Cortex of kidney (tissue), 1 donor: ENCODE measurements at places on chromosomes 11 and 22.
A peak's percentile ranks its signal among the peaks of the same experiment; 100 is the strongest.

DNA sequence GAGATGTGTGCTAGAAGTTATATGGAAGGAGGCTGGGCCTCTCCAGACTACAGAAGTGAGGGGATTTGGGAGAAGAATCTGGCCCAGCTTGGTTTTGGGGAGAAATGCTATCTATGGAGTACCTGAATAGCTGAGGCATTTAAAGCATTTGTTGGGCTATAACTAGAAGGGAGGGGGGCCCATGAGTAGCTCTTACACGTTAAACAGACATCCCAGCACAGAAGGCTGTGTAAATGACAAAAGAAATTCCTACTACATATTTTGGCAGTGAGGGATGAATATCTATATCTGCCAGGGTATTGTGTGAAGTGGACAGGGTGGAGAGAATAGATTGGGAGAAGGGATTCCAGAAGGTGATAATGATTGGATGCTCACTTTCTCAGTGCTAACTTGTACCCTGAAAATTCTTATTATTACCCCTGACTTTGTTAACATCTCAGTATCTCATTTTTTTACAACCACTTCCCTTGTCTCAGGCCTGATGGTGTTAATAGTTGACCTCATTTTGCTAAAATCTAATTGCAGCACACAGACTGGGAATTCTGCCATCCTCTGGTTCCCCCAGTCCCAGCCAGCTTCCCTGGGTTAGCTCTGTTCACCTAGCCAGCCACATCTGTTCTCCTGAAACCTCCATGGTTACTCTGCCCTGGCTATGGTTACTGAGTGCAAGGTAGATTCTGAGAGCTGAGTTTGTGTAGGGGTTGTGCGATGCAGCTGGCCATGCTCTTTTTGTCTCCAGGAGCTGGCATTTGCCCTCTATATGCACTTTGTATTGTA is 28.8 kb upstream of the RRM1 start:
- no peak for DNase-seq

- DNase-seq, result no peak
These were observed 478.4 kb downstream of the BRD1 start for GRCh38 chr22:49349181-49349835.

GRCh38 chr11:66625041-66625751 is 8.8 kb downstream of the RBM14 start:
- no peak for DNase-seq

- DNase-seq, result no peak
These were observed 452.3 kb downstream of the RAB38 start for GRCh38 chr11:87722756-87723565.

- no peak for DNase-seq
These were observed 11.3 kb downstream of the RRM1 start for GRCh38 chr11:4105916-4106315.

GRCh38 chr22:35384527-35384926 is 3.6 kb downstream of the HMOX1 start:
- DNase-seq, result no peak

DNA sequence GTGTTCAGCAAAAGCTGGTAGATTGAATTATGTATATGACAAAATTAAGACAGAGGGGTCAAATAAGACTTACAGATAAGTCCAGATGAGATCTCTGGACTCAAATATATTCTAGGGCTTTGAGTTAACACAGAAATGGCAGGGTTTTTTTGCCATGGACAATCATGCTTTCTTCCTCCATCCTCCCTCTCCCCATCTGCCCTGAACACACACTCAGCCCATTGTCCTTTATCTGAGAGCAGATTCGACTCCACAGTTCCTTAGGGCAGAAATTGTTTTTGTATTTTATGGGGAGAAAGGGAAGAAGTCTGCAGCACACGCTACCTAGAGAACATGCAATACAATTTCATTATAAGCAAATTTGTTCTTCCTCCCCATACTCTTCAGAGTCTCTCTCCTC is 86.8 kb downstream of the SLC1A2 start:
- no peak for DNase-seq

DNA sequence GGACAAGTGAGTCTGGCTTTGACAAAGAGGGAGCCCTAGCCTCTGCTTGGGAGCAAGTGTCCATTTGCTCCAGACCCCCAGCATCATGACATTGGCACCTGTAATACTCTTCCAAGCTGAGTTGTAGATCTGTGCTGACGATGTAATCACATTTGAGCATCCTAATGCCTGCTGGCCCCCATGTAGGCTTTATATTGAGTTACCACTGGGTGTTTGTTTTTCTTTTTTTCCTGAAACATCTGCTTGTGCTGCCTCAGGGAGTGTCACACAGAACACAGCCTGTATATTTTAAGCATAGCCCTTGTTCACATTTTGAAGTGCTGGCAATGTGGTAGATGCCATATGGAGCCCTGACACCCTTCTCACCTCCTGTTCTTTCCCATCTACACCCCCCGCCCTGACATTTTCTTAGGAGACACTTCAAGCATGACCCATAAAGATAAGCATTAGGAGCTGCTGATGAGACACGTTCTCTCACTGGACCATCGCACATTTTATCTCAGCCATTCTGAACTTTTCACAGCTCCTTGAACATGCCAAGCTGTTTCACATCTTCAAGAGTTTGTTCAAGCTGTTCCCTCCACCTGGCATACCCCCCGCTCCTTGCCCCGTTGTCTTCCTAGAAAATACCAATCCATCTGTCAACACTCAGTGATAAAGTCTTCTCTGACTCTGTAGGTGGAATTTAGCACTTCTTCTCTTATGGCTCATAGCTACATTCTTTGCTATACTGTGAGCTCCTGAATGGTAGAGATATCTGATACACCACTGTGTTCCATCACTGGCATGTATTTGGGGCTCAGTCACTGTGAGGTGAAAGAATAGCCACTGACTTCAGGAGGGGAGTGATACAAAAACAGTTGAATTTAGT is 128.7 kb downstream of the TRIM44 start:
- DNase-seq, result no peak

- no peak for DNase-seq
These were observed 428 bp downstream of the CDKN1C start for GRCh38 chr11:2885017-2885677.

GRCh38 chr11:17590463-17590862 is 43.4 kb downstream of the OTOG start:
- DNase-seq, result no peak

DNA sequence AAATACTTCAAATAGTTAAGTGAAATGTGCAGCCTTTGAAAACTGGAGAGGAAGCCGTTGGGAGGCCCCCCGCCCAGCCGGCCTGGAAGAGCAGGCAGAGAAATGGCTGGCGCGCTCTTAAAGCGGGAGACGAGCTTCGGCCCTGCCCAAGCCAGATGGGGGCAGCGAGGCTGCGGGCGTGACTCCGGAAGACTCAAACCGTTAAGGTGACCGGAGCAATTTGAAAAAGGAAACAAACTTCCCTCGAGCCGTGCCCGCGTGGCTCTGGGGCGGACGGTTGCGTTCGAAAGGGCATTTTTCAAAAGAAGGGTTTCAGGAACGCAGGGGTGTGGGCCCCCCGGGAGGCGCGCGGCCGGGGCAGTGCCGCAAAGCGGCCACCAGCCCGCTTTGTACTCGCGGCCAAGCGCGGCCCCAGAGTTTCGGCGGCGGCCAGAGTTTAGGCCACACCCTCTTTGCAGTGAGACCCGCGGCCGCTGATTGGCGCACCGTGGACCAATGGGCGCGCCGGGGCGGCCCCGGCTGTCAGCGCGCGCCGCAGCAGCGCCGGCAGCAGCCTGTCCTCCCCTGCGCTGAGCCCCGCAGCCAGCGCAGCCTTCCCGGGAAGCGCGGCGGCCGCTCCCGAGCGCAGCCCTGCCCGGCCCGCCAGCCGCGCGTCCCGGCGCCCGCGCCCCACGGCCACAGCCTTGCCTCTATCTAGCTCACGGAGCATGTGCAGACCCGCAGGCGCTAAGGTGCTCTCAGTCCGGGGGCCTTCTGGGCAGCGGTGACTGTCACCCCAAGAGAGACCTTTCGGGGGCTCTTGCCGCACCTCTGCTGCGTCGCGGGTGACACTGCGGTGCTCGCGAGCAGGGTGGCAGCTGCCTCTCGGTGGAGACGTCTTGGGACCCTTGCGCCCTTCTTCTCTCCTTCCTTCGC is at the start of gene NAV2:
Gene NAV2 (plus strand): TSS at position 557 of the 915 bp plus-strand sequence. CDS start 859 bp downstream, outside the sequence.
- peak; percentile 37 for DNase-seq

- no peak for DNase-seq
These were observed 129.3 kb downstream of the FBXO7 start for GRCh38 chr22:32603651-32604540.

DNA sequence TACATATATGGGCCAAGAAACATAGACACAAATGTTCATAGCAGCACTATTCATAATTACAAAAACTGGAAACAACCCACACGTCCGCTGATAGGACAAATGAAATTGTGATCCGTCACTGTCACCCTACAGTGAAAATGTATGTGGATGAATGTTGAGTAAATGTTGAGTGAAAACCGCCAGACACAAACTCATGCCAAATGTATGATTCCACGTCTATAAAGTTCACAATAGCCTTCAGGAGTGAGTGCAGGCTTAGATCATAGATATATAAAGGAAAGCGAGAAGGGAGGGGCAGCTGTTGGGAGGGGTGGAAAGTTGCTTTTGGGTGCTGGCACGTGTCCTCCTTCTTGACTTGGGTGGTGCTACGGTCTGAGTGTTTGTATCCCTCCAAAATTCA is 33.6 kb downstream of the DBX1 start:
- DNase-seq, result no peak

- DNase-seq, result no peak
These were observed 261.6 kb upstream of the CADM1 start for GRCh38 chr11:115765803-115766239.

DNA sequence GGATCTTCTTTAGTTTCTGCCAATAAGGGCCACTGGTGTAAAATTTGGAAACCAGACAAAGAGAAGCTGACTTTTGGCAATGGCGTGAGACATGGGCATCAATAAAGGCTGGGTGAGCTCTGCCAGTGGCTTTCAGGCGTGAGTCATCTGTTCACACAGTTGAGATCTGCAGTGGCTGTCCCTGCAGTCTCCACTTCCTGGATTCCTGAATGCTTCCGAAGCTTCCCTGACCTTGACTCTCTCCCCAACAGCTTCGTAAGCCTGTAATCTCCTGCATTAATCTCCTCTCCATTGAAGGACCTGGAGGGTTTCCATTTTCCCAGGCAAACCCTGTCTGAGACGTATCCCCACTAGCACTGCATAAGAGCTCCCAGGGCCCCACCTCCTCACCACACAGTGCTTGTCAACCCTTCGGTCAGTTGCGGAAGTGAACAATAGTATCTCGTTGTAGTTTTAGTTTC is 574.7 kb downstream of the TBC1D22A start:
- DNase-seq, result no peak

- DNase-seq, result no peak
These were observed 255.2 kb upstream of the POU2AF2 start for GRCh38 chr11:110990311-110990710.

DNA sequence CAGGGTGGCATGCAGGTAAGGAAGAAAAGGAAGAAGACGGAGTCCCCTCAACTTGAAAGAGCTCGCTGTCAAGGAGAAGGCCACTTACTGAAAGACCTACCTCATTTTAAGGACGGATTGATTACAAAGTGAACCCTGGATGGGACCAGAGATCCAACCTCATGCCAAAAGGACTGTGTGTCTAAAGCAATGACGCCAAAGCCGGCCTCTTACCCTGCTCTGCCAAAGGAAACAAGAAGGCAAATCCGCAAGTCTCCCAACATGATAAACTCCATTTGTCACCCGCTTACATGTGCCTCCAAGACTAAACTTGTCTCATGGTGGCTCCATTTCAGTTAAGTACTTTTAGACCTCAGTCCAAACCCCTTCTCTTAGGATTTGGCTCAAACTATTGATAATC is 148.7 kb upstream of the MTMR2 start:
- DNase-seq, result no peak

- DNase-seq, result no peak
These were observed 1.5 kb downstream of the WNT7B start for GRCh38 chr22:45975164-45976161.

GRCh38 chr11:7353100-7353499 is 101.4 kb downstream of the SYT9 start:
- no peak for DNase-seq

DNA sequence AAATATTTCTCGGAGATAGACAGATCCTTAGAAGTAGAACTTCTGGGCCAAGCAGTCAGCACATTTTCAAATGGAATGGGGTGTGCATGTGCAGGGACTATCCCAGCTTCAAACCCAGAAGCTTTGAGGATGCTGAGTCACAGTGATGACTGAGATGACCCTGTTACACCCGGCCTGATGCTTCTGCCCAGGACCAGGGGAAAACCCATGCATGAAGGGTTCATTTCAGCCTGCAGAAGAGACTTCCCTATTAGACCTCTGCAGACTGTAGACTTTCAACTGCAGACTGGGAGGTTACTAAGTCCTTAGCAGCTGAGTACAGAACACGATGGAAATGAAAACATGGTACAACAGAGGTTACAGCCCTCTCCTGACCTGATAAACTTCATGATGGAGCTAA is 3.6 kb upstream of the OR2AT4 start:
- no peak for DNase-seq

GRCh38 chr22:48098243-48098920 is 1335.9 kb downstream of the TBC1D22A start:
- no peak for DNase-seq

DNA sequence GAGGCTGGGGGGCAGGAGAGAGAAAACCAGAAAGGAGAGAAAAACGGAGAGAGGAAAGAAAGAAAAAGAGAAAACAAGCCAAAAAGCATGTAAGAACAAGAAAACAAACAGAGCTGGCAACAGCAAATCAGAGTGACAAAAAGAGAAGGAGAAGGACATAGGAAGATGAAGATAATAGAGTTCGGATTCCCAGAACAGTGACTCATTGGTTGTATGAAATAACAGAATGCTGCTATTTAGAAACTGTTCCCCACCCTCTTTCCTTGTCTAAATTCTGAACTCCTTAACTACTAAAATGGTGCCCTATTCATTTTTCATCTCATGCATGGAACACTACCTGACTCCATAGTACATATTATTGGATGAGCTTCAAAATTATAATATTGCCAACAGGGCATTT is 317.4 kb downstream of the C11orf87 start:
- DNase-seq, result no peak

- no peak for DNase-seq
These were observed 30.8 kb downstream of the MPPED1 start for GRCh38 chr22:43442386-43443151.

- DNase-seq, result no peak
These were observed 26.6 kb upstream of the L3MBTL2 start for GRCh38 chr22:41178425-41178975.

DNA sequence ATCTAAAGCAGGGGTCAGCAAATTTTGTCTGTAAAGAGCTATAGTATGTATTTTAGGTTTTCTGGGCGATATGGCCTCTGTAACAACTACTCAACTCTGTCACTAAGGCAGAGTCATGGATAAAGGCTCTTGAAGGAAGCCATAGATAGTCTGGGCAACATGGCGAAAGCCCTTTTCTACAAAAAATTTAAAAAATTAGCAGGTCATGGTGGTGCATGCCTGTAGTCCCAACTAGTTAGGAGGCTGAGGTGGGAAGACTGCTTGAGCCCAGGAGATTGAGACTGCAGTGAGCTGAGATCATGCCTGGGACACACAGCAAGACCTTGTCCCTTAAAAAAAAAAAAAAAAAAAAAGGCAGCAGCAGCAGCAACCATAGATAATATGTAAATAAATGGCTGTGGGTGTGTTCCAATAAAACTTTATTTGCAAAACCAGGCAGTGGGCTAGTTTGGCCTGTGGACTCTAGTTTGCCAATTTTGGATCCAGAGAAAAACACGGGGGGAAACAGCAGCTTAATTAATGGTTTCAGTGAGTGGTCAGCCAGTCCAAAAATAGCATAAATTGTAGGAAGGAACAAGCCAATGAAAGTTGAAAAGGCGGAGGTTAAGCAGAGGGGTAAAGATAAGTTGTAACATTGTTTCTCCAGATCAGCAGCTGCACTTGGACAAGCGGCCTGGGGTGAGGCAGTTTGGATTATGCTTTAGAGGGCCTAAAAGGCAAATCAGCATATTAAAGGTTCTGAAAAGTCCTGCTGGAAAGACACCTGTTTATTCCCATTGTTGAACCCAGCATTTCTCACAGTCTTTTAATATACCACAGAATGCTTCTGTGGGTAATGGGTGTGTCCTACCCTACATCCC is 62.6 kb downstream of the KIAA1671 start:
- DNase-seq, result no peak
